RCC 7860 (cell line): ENCODE measurements at places on chromosomes 6 and 20.

GRCh38 chr6:158158123-158158522 is 9.9 kb downstream of the SERAC1 start:
- no peak for DNase-seq

DNA sequence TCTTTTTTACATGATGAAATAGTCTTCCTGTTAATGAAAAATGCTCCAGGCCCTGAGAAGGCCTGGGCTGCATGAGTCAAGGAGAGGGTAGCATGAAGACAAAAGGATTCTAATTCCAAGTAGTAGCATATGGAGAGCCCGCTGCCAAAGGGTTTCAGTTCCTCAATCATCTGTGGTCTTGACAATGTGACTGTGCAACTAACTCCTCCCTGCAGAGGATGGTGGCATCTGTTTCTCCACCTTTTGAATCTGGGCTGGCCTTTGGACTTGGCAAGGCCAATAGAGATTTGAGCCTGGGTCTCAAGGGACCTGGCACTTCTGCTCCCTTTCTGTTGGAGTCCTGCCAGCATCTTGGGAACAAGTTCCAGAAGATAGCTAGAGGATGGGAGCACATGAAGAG is 35.1 kb upstream of the ANKEF1 start:
- no peak for DNase-seq

DNA sequence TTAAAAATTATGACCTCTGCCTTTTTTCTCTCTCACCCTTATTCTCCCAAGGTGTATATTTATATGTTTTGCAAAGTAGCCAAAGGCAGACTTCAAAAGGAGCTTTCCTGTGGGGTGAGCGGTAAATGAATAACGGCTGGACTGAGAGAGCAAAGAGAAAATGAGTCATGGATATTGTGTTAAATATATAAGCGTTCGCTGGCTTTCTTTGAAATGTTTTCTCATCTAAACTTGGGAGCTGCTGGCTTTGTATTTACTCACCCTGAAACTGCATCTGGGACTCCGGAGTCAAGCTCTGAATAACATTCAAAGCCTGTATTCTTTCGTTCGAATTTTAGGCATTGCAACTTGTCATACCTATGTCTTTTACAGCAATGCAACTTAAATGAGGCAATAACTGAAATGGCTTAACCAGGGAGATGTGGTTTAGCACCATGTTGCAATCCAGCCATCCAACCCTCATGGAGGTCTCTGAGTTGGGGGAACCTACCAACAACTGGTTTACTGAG is 32.0 kb downstream of the ATXN1 start:
- DNase-seq: peak; percentile 66

- DNase-seq: peak; percentile 81
These were observed 165.2 kb upstream of the AGPAT4 start for GRCh38 chr6:161439093-161439492.

- no peak for DNase-seq
These were observed 7.3 kb downstream of the ZKSCAN3 start for GRCh38 chr6:28357036-28357435.

- no peak for DNase-seq
These were observed 166.6 kb downstream of the KHDC1L start for GRCh38 chr6:73058736-73059135.

DNA sequence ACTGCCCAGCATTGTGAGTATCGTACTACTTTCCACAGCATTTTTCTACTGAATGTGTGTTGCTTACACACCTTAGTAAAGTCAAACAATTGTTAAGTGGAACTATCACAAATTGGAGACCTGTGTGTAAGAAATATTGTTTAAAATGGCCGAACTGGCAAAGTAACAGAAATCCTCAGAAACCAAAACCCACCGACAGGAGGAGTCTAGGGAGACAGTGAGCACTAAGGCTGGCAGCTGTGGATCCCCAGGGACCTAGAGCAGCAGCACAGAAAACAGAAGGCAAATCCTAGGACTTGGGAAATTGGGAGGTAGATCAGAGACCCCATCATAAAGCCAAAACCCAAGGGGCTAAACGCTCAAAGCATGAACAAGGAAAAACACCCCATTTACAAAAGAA is 69.9 kb downstream of the SESN1 start:
- no peak for DNase-seq

DNA sequence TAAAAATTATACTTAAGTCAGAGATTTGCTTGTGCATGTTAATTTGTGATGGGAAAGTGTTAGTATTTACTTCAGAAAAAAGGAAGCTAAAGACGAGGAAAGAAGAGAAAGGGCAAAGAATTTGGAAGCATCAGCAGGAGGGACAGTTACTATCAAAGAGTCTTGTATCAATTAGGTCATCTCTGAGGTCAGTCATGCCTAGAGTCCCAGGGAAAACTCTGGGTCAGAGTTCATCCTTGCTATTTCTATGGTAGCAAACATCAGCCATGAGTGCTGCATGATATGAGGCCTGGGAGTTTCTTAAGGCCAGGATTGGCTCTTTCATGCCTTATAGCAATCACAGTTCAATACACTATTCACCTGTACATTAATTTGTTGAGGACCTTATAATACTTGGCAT is 292.9 kb downstream of the FARS2 start:
- no peak for DNase-seq

DNA sequence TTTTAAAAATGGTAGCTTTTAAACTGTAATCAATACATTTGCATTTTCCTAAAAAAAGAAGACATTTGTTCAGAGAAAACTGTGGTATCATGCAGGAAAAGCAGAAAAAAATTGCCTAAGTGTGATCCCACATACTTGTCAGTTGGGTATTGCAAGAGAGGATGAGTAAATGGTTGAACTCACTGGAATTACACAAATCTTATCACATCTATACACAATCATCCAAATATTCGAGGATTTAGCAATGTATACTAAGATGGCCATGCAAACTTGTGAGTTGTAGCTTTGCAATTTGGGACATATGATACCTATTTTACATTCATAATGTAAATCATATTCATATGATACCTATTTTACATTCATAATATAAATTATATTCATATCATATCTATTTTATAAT is 58.2 kb upstream of the GJE1 start:
- no peak for DNase-seq

- DNase-seq: no peak
These were observed 502.0 kb downstream of the QKI start for GRCh38 chr6:163916315-163917081.

DNA sequence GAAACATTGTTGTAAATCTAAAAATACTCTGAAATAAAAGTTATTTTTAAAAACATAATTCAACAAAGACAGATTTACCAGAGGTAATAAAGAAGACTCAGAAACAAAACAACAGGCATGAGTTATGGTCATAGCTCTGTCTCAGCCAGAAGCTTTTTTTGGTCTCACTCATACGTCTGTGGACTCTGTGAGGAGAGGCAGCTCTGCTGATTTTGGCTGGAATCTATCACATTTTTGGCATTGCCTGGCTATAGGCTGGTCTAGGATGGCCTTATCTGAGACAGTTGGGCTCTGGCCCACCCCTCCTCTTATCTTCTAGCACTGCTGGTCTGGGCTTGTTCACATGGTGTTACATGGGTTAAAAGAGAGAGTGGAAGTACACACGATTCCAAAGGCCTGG is 514.0 kb upstream of the BTBD3 start:
- no peak for DNase-seq

DNA sequence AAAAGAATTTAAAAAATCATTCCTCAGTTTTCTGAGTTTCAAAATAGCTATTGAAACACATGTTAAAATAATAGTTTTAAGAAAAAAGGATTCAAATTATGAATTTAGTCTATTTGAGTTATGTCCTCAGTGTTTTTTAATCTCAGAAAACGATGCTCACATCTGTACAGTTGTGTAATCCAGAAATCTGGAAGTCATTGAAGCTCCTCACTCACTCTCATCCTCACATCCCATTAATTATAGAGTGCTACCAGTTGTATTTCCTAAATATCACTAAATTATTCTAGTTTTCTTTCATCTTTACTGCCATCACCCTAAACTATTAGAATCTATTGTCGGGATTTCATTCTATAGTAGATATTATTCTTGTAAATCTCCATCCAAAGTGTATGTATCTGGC is 234.7 kb upstream of the RIMS1 start:
- no peak for DNase-seq
